ENCODE measurements at places on chromosomes 5 and 9.
A peak's percentile ranks its signal among the peaks of the same experiment; 100 is the strongest.

DNA sequence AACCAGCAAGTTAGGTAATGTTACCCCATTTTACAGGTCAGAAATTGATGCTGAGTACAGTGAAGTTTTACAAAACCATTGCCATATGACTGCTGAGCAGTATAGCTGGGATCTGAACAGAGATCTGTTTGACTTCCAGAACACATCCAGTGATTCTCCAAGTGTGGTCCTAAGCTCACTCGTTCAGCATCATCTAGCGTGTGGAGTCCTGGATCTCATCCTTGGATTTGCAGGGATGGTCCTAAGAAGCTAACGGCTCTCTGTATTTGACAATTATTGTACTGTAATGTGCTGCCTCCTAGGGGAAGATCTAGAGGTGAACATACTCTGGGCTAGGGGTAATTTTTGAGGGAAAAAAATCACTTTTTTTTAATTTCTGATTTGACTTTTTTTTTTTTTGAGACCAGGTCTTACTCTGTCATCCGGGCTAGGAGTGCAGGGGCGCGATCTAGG is 1.4 kb downstream of the SLC26A2 start:
- peak; percentile 51 for DNase-seq

- DNase-seq: no peak
These were observed 4.9 kb downstream of the GTF3C5 start for GRCh38 chr9:133035669-133036068.

DNA sequence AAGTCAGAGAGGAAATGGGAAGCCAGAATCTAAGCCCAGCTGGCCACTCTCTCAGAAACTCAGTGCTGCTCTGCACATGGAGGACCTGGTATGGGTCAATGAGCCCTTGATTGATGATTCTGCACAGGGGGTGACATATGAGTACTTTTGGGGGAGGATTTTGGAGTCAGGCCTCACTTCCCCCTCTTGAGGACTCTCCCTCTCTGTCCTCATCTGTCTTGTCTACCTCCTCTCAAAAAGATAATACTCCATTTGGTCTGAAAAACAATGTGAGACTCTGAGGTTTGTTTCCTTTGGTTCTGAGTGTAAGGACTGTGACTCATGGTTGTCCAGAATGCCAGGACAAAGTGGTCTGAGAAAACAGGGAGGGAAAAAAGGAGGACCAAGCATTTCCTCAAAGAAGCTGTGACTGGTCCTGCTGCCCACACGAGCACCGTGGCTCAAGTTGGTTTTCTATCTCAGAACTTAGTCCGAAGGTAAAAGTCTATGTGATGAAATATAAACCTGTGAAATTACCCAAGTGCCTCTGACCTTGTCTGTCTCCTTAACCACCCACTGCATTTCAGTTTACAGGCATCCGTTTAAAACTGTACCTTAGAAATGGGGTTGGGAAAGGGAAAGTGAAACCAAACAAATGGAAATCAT is 11.1 kb downstream of the TTC39B start:
- DNase-seq: peak; percentile 77

GRCh38 chr9:21919377-21920362 is 74.5 kb downstream of the CDKN2A start:
- DNase-seq: peak; percentile 85

GRCh38 chr5:51433052-51433710 is 49.9 kb downstream of the ISL1 start:
- no peak for DNase-seq

- DNase-seq: peak; percentile 53
These were observed 360.0 kb downstream of the BRINP1 start for GRCh38 chr9:119009249-119009648.

GRCh38 chr9:68653141-68653595 is 51.9 kb upstream of the PIP5K1B start:
- DNase-seq: no peak

DNA sequence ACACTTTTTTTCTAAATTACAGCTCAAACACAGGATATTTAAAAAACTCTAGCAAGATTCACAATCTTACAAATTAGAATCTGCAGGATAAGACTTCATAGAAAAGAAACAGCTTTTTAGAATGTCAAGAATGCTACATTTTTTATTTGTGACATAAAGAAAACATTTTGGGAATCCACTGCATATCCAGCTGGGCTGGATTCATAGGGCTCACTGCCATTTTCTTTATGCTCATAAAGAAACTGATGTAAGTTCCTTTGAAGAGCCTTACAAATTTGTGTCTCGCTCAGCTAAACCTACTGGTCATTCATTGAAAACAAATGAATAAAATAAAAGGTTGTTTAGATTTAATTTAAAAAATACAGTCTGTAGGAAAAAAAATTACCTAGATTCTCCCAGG is 332.3 kb downstream of the TRPM3 start:
- DNase-seq: no peak

GRCh38 chr5:38670878-38671277 is 114.4 kb upstream of the LIFR start:
- no peak for DNase-seq

- DNase-seq: no peak
These were observed 2.4 kb downstream of the MAP1B start for GRCh38 chr5:72109625-72110024.
